Body of pancreas (tissue), 4 donors: ENCODE measurements at places on chromosomes 5 and 9. TPM values are rescaled to one million over a fixed set of nuclear protein-coding genes. Genes with fewer than 3 reads are reported as not detected.
A peak's percentile ranks its signal among the peaks of the same experiment; 100 is the strongest.

- no peaks in the 10 kb centered on the region for H3K4me1 ChIP-seq
- no peak overlapping the region for H3K4me3 ChIP-seq
- DNase-seq: peak; percentile 77
- H3K27me3 ChIP-seq: no peaks in the 10 kb centered on the region
These were observed 422.6 kb downstream of the EFNA5 start for GRCh38 chr5:107248066-107248695.

DNA sequence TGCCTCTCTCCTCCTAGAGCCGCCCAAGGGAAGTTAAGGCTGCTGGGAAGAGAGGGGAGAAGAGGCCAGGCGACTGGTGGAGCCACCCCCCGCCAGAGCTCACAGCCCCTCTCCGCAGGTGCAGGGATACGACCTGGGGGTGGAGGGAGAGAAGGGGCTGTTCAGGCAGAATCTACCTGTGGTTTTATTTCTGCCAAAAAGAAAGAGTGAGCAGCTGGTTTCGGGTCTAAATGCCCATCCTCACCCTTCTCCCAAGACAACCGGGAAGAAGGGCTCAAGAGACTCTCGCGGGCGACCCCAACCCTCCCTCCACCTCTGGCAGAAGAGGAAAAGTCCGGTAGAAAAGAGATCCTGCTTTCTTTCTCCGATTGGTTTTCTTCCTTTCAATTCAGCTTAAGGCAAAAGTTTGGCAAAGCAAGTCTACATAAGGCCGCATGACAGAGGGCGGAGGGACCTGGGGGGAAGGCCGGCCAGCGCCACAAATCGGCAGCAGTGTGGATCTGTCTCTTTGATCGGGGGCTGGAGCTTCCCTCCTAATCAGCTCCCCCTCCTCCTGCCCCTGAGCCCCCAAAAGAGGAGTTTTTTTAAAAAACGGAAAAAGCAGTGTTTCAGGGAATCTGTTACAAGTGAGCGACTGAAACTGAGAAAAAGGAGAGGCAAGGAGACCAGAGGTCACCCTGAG is 16.3 kb downstream of the FAM78A start:
- no peak overlapping the region for H3K4me3 ChIP-seq
- no peaks in the 10 kb centered on the region for H3K4me1 ChIP-seq
- no peak overlapping the region for H3K27ac ChIP-seq
- no peaks in the 10 kb centered on the region for H3K36me3 ChIP-seq
- H3K27me3 ChIP-seq: no peaks in the 10 kb centered on the region

- H3K36me3 ChIP-seq: no peaks in the 10 kb centered on the region
- no peak for DNase-seq
- no peak overlapping the region for H3K4me3 ChIP-seq
- H3K4me1 ChIP-seq: peaks cover 18% of the 10 kb centered on the region
- no peak overlapping the region for H3K27ac ChIP-seq
These were observed 236.9 kb downstream of the ARRDC3 start for GRCh38 chr5:91146230-91146629.

DNA sequence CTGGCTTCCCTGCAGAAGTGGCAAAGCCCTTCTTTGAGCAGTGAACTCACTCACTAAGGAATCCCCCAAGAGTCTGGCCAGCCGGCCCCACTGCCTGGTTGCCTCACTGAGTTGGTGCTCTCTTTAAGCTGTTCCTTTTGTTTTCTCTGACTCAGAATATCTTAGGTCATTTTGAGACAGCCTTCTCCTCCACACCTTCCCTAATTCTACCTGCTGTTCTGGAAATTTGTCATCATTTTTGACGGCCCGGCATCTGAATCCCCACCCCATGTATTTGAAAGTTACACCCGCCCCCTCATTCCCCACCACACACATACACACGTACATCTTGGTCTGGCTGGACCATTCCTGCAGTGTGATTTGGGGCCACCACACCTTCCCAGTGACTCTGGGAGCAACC is 41.8 kb downstream of the FGF1 start:
- DNase-seq: no peak
- no peaks in the 10 kb centered on the region for H3K4me1 ChIP-seq
- H3K27me3 ChIP-seq: no peaks in the 10 kb centered on the region
- no peak overlapping the region for H3K27ac ChIP-seq
- H3K36me3 ChIP-seq: no peaks in the 10 kb centered on the region
- H3K4me3 ChIP-seq: no peak overlapping the region

- peaks cover 2% of the 10 kb centered on the region for H3K36me3 ChIP-seq
- no peak for DNase-seq
- no peak overlapping the region for H3K27ac ChIP-seq
These were observed 26.0 kb downstream of the BDP1 start for GRCh38 chr5:71481441-71481840.

TXNDC8 gene
- total RNA-seq: not detected
